Dermis lymphatic vessel endothelial cell (primary cell): ENCODE measurements at places on chromosomes 2 and 18. TPM values are rescaled to one million over a fixed set of nuclear protein-coding genes. Genes with fewer than 3 reads are reported as not detected.

The ALKAL2 gene
- not detected in 2 replicates for total RNA-seq

The ITPRIPL1 gene
- 3.2 and 3.3 TPM in 2 replicates for total RNA-seq

The CEBPZOS gene
- total RNA-seq, result 8.0 and 8.8 TPM in 2 replicates

The IL36G gene
- not detected in 2 replicates for total RNA-seq

The SCN3A gene
- 0.69 and 14.8 TPM in 2 replicates for total RNA-seq

The CD8B2 gene
- total RNA-seq, result not detected in 2 replicates

The C2orf80 gene
- total RNA-seq, result not detected in 2 replicates

The CFAP210 gene
- not detected in 2 replicates for total RNA-seq

The TACR1 gene
- not detected in 2 replicates for total RNA-seq

The MSTN gene
- under 0.01 and 0.11 TPM in 2 replicates for total RNA-seq

The CHRNG gene
- not detected in 2 replicates for total RNA-seq

The DOK6 gene
- total RNA-seq, result 0.11 and 1.1 TPM in 2 replicates

The MC5R gene
- not detected in 2 replicates for total RNA-seq

The KIAA2012 gene
- total RNA-seq, result not detected in 2 replicates

The SAP130 gene
- 3.4 and 3.6 TPM in 2 replicates for total RNA-seq

The C2orf66 gene
- total RNA-seq, result 0.09 TPM in 1 of 2 replicates, not detected in the other

The DLX1 gene
- 0.09 TPM in 1 of 2 replicates, not detected in the other for total RNA-seq

The FAM237A gene
- not detected in 2 replicates for total RNA-seq

The RIT2 gene
- total RNA-seq, result not detected in 2 replicates

The CCDC150 gene
- 5.9 and 7.3 TPM in 2 replicates for total RNA-seq

The ZSWIM2 gene
- not detected in 2 replicates for total RNA-seq

The SERPINB10 gene
- total RNA-seq, result not detected in 2 replicates

The PRKCE gene
- 18.0 and 28.6 TPM in 2 replicates for total RNA-seq

The IL1R1 gene
- total RNA-seq, result 40.5 and 49.8 TPM in 2 replicates

The ALLC gene
- total RNA-seq, result not detected in 2 replicates

The RGPD4 gene
- not detected in 2 replicates for total RNA-seq

The C2orf72 gene
- under 0.01 and 7.6 TPM in 2 replicates for total RNA-seq

The TBR1 gene
- total RNA-seq, result under 0.01 and 0.09 TPM in 2 replicates

The KCTD1 gene
- 5.4 and 6.9 TPM in 2 replicates for total RNA-seq

The MDH1 gene
- total RNA-seq, result 95.4 and 102 TPM in 2 replicates

The PIEZO2 gene
- total RNA-seq, result 311 and 447 TPM in 2 replicates

The ABCG5 gene
- not detected in 2 replicates for total RNA-seq

The KDSR gene
- total RNA-seq, result 17.2 and 20.9 TPM in 2 replicates

The HEATR5B gene
- 26.4 and 34.1 TPM in 2 replicates for total RNA-seq

The DCDC2C gene
- total RNA-seq, result not detected in 2 replicates

The TPO gene
- total RNA-seq, result not detected in 2 replicates

The AGXT gene
- not detected in 2 replicates for total RNA-seq

The LRRC30 gene
- not detected in 2 replicates for total RNA-seq

The C2orf81 gene
- total RNA-seq, result under 0.01 TPM in 1 of 2 replicates, not detected in the other

The LINC00305 gene
- not detected in 2 replicates for total RNA-seq

The MRPL44 gene
- 24.8 and 31.4 TPM in 2 replicates for total RNA-seq

The PDE1A gene
- 9.8 and 14.0 TPM in 2 replicates for total RNA-seq

The CMPK2 gene
- total RNA-seq, result 0.26 and 0.33 TPM in 2 replicates

The MYO1B gene
- total RNA-seq, result 55.7 and 84.5 TPM in 2 replicates

The OST4 gene
- 403 and 523 TPM in 2 replicates for total RNA-seq

The ZCCHC2 gene
- total RNA-seq, result 15.0 and 15.8 TPM in 2 replicates

The CNDP2 gene
- 67.4 and 71.3 TPM in 2 replicates for total RNA-seq

The FN1 gene
- 250 and 543 TPM in 2 replicates for total RNA-seq

The MALL gene
- 11.7 and 37.3 TPM in 2 replicates for total RNA-seq

The ZAP70 gene
- 0.11 and 0.34 TPM in 2 replicates for total RNA-seq

The EFHD1 gene
- total RNA-seq, result 0.11 TPM in 1 of 2 replicates, not detected in the other

The MAP2 gene
- 3.8 and 7.3 TPM in 2 replicates for total RNA-seq

The STPG4 gene
- total RNA-seq, result 0.11 and 0.17 TPM in 2 replicates

The ITGAV gene
- total RNA-seq, result 139 and 178 TPM in 2 replicates

The SLC4A5 gene
- total RNA-seq, result 0.09 and 0.11 TPM in 2 replicates

The CASP10 gene
- total RNA-seq, result 36.3 and 44.4 TPM in 2 replicates

The REEP1 gene
- 17.7 and 22.9 TPM in 2 replicates for total RNA-seq
